Stimulated activated CD4-positive, alpha-beta T cell treated with anti-CD3 and anti-CD28 coated beads, Interleukin-15, amount 100 ng/mL, for 1 hour (primary cell): ENCODE measurements at places on chromosomes 3 and 15.

DNA sequence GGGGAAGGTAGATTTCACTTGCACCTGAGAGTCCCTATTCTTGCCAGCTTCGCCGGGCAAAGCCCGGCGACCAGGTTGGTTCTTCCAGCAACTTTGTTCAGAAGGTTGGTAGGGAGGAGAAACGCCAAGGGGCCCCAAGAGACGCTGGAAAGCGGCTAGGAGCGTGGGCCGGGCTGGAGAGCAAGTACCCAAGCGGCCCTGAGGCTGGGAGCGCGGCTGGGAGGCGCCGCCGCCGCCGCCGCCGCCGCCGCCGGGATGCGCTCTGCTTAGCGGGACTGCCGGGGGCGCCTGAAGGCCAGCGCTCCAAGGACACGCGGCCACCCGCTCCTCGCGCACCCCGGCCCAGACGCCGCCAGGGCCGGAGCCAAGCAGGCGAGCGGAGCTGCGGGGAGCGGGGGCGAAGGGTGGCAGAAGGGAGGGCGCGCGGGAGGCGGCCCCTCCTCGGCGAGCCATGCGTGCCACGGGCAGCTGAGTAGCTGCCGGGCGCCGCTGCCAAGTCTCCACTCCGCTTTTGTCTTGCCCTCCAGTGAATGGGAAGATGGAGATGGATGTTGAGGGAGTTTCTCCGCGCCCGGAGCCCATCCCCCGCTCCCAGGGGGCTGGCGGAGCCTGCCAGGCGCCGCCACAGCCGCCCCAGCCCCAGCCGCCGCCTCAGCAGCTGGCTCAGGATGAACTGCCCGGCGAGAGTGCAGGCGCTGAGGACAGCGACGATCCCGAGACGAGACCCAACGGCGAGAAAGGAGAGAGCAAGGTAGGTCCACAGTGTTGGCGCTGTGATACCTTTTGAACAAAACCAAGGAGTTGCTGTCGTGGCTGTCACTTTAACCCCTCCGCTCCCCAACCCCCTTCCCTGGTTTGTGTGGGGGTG is 227.4 kb upstream of the AZI2 start:
- DNase-seq: no peak

DNA sequence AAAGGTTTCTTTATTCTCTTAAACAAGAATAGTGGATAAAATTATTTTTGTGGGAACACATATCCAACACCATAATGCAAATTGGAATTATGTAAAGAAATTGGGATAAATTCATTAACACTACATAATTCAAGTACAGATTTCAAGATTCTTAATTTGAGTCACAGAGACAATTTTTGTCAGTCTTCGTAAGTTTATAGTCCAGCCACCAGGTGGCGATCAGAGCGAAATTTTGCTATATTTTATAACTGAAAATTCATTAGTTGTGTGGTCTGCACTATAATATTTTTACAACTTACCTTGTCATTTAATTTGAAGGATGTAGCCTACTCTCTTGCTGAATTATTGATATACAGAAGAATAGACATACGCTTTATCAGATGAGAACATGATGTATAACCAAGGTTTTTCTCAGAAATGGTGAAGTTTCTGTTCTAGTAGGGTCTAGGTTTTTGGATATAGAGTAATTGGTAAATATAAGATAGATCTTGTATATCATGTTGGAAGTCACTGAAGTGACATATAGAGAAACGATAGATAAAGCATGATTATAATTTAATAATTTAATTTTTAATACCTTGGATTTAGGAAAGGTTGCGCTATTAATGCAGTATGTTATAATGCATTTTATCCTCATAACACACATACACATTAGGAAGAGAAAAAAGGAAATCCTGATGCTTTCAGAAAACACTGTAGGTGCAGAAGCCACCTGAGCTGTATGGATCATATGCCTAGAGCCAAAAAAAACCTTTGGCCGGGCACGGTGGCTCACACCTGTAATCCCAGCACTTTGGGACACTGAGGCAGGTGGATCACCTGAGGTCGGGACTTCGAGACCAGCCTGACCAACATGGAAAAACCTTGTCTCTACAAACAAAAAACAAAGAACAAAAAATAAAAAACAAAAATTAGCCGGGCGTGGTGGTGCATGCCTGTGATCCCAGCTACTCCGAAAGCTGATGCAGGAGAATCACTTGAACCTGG is 31.7 kb downstream of the PLSCR4 start:
- no peak for DNase-seq

- no peak for DNase-seq
Observed at GRCh38 chr3:143118630-143119008, 952 bp upstream of the CHST2 start.

DNA sequence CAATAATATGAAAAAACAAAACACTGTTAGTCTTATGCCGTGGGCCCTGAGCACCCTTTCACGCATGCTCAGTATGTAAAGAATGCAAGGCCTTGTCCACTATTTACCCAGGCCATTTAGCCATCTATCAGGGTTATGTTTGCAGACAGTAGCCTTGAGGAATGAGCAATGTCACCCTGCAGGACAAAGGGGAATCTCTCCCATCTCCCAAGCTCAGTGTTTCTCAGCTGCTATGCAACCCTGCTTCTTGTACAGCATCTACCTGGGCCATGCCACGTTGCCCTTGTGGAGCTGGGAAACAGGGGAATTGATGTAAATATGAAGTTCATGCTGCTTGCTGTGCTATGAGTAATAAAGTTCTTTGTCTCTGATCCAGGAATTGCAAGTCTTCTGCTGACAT is 51.5 kb upstream of the SLCO2A1 start:
- no peak for DNase-seq

DNA sequence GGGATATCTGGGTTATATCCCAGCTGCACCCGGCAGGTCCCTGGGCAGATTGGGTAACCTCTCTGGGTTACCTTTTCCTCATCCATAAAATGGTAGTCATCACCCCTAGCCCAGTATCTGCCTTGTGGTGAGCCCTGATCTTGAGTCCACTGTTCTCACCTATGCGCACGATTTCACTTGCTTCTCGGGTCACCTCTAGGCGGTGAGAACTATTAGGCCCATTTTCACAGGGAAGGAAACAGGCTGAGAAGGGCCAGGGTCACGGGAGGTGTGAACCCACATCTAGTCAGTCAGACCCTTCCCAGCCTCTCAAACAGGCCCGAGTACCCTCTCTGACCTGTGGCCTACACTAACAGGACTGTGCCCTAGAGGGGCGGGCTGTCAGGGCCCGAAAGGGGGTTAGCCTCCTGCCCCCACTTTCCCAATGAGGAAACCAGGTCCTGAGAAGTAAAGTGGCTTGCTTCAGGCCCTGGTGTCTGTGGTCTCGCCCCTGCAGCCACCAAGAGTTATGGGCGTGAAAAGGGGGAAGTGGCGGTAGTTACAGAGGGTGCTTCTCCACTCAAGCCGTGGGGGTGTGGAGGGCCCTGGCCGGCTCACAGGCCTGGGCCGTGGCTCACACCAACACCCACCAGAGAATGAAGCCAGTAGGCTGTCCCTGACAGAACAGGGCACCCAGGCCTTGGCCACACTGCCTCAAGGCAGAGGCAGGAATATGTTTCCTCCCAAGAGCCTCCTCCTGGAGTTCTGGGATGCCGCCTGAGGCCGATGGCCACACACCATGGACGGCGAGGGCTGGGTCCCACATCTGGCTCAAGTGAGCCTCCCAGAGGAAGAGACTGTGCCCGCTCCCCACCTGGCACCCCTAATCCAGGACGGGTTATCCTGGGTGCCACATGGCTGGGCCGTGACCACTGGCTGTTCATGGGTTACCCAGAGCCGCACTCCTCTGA is 19.5 kb downstream of the PSTPIP1 start:
- no peak for DNase-seq

DNA sequence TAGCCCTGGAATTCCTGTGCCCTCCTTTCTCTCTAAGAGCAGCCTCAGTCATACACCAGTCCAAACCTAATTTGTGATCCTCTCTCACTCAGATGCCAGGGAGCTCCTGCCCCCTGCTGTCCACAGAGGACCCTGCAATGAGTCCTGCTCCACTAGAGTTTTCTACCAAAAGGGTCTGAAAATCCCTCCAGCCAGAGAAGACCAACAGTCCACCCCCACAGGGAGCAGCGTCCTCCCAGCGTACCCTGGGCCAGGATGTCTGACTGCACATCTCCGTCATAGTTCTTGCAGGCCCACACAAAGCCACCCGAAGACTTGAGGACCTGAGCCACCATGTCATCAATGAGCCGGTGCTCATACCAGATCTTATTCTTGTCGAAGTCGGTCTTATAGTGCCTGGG is 15.4 kb downstream of the IDH2 start:
- DNase-seq: peak; percentile 36

- DNase-seq: no peak
Observed at GRCh38 chr3:55946574-55947160, 459.6 kb upstream of the WNT5A start.

- no peak for DNase-seq
Observed at GRCh38 chr3:120071259-120071658, 23.0 kb downstream of the GSK3B start.

DNA sequence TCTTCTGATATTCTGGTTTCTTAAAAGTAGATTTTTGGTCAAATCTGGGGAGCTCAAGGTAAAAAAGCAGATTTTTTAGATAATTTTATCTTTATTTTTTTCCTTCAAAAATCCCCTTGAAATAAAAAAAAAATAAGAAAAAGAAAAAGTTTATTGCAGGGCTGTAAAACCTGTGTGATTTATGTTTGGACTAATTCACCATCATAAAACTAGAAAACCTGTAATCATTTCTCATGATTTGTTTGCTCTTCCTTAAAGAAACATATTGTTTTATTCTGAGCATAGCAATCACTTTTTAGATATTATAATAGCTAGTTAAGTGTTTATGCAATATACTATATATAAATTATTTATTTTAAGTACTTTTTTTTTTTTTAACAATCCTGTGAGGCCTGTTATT is 68.0 kb downstream of the NEO1 start:
- DNase-seq: no peak

DNA sequence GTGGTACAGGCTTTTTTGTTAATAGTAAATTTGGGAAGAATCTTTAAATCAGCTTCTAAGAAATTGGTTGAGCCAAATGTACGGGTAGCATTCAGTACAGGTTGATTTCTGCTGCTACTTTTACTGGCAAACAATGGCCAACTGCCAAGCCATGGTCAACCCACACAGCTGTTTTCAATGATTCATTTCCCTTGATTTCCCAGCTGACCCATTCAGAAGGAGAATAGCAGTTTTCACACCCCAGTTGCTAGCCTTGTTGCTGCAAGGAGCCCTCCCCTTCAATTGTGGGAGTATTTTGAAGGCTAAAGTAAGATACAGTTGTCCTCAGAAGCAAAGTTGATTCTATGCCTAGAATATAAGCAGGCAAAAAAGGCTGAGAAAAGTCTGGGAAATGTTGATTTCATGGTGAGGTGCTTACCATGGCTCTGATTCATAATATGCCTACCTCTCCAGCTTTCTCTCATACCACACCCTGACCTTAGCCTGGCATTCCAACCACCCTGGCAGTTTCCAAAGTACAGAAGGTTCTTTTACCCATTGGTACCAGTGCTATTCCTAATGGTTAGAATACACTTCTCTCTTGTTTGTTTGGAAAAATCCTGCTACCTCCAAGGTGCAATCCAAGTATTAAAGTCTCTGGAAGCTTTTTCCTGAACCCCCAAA is 320.3 kb upstream of the TGFBR2 start:
- DNase-seq: no peak

DNA sequence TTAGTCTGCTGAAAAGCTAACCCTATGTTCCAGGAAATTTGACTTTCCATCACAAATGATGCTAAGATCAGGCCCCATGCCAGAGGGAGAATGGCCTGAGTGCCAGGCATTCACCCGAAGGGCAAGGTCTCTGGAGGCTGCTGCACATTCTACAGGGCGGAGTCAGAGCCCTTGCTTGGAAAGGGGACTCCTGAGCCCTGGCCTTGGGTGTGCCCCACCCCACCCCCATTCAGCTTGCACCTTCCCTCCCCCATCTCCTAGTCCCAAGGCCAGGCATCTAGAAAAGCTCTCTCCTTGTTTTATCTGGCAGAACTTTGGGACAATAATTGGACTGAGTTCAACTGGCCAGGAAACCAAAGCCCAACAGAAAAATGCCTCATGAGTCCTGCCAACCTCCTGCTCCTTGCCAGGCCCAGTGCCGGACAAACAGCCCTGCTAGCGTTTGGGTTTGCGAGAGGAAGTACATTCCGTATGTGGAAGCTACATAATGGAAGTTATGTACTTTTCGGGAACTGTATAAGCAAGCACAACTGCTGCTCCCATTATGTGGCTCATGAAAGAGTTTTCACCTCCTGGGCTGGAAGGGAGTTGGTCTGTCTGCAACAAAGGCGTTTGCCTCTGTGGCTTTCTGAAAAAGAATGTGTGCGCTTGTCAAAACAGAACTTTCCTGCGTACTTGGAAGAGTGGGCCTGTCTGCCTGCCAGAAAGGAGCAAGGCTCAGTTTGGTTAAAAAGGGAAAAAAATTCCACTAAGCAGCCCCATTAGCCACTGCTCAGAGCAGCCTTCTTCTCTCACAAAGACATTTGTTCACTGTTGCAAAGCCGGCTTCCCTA is 321.5 kb upstream of the CTNNB1 start:
- no peak for DNase-seq

DNA sequence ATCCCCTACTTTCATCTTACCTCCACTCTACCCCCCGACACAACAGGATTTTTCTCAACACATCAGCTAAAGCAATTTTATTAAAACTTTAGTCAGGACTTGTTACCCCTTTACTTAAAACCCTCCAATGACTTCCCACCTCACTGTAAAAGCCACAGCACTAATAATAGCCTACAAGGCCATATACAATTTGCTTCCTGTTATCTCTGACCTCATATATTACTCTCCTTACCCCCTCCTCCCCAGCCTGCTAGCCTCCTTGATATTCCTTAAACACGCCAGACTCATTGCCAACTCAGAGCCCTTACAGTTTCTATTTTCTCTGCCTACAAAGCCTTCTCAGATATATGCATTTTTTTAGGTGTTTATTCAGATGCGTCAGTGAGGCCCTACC is 54.4 kb downstream of the DCUN1D1 start:
- no peak for DNase-seq

GRCh38 chr3:149134575-149134974 is 5.1 kb downstream of the HPS3 start:
- DNase-seq: no peak

GRCh38 chr3:23481011-23481615 is 278.0 kb downstream of the UBE2E2 start:
- no peak for DNase-seq

- DNase-seq: no peak
Observed at GRCh38 chr3:37395286-37395685, 220.9 kb upstream of the LRRFIP2 start.

DNA sequence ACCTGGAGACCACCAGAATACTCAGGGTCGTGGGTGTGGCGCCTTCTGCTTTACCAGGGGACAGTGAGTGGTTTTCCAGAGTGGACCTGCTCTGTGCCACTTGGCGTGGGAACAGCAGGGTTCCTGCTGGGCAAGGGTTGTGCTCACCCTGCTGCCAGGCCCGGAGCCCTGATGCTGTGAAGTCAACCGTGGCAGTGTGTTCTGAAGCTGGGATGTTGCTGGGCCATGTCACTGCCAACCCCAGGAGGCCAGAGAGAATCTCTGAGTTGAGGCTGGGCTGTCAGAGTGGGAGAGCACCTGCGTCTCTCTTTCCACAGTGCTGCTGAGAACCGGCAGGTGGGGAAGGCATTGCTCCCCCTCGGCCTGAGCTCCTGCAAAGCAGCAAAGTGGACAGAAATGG is 48.7 kb downstream of the FBLN2 start:
- DNase-seq: no peak

- DNase-seq: no peak
Observed at GRCh38 chr3:128098234-128098633, 25.4 kb downstream of the RUVBL1 start.
